ENCODE measurements at places on chromosomes 6 and 20. TPM values are rescaled to one million over a fixed set of nuclear protein-coding genes. Genes with fewer than 3 reads are reported as not detected.

Gene RFX6
- total RNA-seq, result not detected

Gene CYP39A1
- total RNA-seq, result 2.1 TPM

DNA sequence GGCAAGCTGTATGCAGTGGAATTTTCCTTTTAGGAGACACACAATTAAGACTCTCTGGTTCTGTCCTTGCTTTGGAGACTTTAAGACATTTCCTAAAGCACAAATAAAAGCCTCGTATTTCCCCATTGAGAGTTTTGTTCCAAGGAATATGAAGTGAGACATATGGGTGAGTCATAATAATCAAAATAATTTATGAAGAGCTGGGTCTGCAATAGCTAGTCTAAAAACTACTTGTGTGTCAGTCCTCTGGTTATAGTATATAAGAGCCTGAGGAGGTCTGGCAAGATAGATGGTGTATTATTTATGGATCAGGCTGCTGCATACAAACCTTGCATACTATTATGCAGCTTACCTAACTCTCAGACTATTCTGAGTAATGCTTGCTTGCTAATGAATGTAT lies 142.6 kb downstream of the ADGRG6 start:
- DNase-seq, result no peak

- DNase-seq, result no peak
Observed at GRCh38 chr6:165799391-165800153, 136.5 kb upstream of the PDE10A start.

- no peak for DNase-seq
Observed at GRCh38 chr6:139153855-139154254, 19.0 kb downstream of the HECA start.

DNA sequence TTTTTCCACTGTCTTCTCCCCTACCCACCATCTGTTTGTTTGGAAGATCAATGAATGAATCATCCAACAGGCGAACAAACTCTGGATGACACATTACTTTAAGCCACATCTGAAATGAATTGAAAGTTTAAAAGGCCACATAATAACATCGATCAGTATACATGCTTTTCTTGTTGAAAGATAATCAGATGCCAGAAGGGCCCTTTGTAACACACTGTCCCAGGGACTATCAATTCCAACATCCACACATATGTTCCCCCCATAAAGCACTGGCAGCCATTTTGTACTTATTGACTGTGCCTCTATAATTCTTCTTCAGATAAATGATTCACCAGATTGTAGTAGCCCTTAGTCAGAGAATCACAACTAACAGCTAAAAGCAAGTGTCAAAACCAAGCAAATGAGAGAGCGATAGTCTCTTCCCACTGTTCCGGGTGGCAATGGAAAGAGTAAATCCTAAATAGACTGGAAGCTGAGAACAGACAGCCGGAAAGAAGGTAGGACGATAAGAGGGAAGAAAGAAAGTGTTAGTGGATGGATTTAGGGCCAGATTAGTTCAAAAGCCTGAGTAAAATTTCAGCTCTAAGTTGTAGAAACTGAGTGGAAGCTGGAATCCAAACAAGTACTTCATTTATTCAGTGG lies 184.9 kb upstream of the TENT5A start:
- no peak for DNase-seq

Gene FRK
- total RNA-seq, result 0.11 TPM

DNA sequence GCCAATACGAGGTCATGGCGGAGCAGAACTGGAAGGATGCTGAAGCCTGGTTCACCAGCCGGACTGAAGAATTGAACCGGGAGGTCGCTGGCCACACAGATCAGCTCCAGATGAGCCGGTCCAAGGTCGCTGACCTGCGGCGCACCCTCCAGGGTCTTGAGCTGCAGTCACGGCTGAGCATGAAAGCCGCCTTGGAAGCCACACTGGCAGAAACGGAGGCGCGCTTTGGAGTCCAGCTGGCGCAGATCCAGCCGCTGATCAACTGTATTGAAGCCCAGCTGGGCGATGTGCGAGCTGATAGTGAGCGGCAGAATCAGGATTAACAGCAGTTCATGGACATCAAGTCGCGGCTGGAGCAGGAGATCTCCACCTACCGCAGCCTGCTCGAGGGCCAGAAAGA lies 296.9 kb downstream of the OGFRL1 start:
- DNase-seq, result no peak

DNA sequence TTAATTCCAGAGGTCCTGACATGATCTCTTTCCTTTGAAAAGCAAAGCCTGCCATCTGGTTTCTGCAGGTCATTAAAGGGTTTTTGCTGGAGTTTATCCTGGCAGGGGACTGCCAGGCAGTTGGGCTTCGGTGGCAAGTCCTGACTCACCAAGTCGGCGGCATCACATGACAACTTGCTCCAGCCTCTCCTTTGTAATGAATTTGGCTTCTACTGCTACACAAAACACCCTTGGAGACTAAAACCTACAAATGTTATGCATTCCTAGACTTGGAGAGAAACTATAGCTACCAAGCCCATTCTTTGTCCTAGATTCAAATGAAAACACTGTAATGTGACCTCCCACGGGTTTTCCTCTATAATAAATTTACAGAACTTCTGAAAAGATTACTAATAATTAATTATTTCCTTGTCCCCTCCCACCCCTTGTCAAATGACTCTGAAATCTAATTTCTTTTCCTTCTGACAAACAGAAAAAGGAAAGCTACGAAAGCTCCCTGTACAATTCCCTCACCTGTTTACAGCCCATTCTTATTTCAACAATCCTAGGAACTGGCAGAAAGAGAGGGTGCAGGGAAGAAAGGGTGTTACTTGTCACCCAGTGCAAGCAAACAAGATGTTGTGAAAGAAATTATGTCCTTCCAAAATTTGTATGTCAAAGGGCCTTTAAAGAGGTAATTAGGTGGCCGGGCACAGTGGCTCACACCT lies 62.9 kb downstream of the QRSL1 start:
- DNase-seq, result no peak

Gene ZNF337
- total RNA-seq, result 18.8 TPM

GRCh38 chr20:19815553-19815991 lies 57.5 kb downstream of the RIN2 start:
- DNase-seq, result no peak

DNA sequence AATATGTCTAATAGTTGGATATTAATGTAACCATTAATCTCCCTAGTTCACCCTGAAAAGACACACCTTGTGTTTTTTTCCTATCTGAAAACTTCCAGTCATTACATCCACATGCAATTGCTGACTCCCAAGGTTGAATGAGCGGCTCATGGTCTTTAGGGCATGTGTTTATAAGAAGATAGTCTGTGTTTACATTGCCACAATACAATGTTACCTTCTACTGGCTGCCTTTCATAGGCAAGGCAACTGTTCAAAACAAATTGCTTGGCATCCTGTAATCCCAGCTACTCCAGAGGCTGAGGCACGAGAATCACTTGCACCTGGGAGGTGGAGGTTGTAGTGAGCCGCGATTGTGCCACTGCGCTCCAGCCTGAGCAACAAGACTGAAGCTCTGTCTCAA lies 86.8 kb upstream of the SHLD1 start:
- no peak for DNase-seq

GRCh38 chr6:106628658-106629102 lies 618 bp downstream of the RTN4IP1 start:
- DNase-seq, result no peak

DNA sequence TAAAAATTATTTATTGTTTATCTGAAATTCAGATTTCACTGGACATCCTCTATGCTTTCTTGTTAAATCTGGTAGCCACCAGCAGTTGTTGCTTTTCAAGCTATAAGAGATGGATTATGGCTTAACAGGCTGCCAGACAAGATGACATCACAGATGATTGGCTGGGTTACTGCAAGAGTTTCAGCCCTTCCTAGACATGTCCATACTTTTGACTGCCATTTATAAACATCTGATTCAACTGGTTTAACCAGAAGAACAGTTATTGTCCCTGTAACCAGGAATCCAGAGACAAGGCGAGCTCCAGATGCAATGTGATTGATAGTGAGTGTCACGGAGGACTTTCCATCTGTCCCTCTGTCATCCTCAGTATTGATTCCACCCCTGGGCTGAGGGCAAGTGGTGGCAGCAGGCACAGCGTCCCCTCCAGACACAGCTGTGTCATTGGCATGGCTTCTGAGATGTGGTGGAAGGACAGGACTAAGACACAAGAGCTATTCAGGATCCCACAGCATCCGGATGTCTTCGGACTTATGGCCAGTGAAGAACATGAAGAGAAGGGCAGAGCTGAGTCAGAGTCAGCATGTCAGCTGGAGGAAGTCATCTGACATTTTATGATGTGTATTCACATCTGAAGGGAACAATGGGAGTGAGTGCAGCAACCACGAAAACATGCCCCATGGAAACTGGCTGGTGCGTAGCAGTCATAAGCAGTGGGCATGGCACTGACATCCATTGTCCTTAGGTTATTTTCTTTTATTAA lies 284.5 kb upstream of the CDYL start:
- no peak for DNase-seq

GRCh38 chr6:132819405-132820161 lies 5.2 kb downstream of the RPS12 start:
- DNase-seq, result no peak

GRCh38 chr6:34374508-34374907 lies 18.0 kb downstream of the NUDT3 start:
- DNase-seq, result no peak

Gene CLPSL1
- total RNA-seq, result not detected

- no peak for DNase-seq
Observed at GRCh38 chr6:152723398-152723797, 25.7 kb downstream of the MYCT1 start.

GRCh38 chr6:126773112-126773805 lies 345.2 kb upstream of the RSPO3 start:
- no peak for DNase-seq

Gene IGF2R
- 97.3 TPM for total RNA-seq

Gene FHL5
- total RNA-seq, result not detected

GRCh38 chr20:46144432-46145025 lies 26.4 kb downstream of the CD40 start:
- no peak for DNase-seq

DNA sequence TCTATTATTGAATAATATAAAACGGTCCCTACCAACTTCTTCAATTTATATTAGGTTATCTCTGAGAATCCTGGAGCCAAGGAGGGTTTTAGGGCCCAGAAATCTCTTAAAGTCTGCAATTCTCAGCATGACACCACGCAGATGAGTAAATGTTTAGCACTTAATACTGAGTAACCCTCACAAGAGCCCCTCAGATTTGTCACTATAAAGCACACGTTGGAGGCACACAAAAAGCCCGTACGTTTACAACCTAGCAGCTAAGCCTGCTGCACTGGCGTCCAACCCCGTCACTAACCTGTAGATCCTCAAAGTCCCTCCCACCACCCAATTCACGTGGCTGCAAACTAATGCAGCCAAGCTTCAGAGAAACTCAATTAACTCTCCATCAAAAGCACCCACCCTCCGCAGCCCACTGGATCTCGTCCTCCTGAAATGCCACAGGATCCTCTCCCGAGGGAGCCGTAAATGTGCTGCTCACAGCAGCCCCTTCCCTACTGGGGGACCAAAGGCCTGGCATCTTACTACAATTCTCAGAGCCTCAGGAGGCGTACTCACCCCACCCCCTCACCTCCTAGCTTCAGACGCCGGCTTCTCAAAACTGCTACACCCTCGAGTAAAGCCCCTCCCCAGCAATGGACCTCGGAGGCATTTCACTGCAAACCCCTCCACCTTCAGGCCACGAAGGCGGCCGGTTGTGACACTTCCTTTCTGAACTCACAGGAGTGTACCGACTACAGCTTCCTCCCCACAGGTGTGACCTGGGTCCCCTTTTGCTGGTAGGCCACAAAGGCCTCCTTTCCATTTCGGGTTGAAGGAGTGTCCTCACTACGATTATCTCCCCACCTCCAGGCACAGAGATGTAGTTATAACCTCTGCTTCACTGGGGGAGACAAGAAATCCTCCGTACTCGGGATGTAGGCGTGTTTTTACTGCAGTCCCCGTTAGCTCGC lies 909 bp downstream of the CPNE1 start:
- peak; percentile 12 for DNase-seq

Gene CDC25B
- 47.5 TPM for total RNA-seq

GRCh38 chr6:154341871-154342270 lies 14.7 kb downstream of the IPCEF1 start:
- no peak for DNase-seq

Gene LY6G6D
- not detected for total RNA-seq

DNA sequence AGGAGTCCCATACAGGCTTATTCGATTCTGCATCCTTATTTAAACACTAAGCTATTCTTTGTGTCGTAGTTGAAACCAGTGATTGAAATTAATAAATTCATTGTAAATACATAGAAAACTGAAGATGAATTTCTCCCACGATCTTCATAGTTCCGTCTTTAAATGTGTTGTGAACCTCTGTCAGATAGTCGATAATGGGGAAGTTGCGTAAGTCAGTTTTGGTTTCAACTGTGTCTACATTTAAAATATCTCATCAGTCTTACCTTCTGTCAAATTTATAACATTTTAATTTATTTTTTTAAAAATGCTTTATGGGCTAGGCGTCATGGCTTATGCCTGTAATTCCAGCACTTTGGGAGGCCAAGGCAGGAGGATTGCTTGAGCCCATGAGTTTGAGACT lies 12.7 kb downstream of the STX11 start:
- DNase-seq, result no peak

Gene LPA
- 0.43 TPM for total RNA-seq

Data from neural crest cell (in vitro differentiated cells).